ENCODE measurements at places on chromosomes 12 and 14. TPM values are rescaled to one million over a fixed set of nuclear protein-coding genes. Genes with fewer than 3 reads are reported as not detected.

Gene CD4
- polyA plus RNA-seq = 30.7 TPM

Gene RPL10L
- polyA plus RNA-seq = not detected

Gene PSMA3
- 144 TPM for polyA plus RNA-seq

Gene MDM2
- polyA plus RNA-seq = 77.0 TPM

Gene LIN7A
- 21.3 TPM for polyA plus RNA-seq

Gene CEBPE
- 0.32 TPM for polyA plus RNA-seq

Gene ZBTB42
- polyA plus RNA-seq = 4.3 TPM

Measured in right renal pelvis (tissue), 4 donors.